ENCODE measurements at places on chromosomes 3 and 15.

- DNase-seq: no peak
Observed at GRCh38 chr15:100787567-100788417, 91.8 kb upstream of the ALDH1A3 start.

GRCh38 chr3:171561596-171562323 lies 101.6 kb upstream of the TNIK start:
- no peak for DNase-seq

- DNase-seq: no peak
Observed at GRCh38 chr3:167811031-167811430, 75.5 kb downstream of the SERPINI1 start.

DNA sequence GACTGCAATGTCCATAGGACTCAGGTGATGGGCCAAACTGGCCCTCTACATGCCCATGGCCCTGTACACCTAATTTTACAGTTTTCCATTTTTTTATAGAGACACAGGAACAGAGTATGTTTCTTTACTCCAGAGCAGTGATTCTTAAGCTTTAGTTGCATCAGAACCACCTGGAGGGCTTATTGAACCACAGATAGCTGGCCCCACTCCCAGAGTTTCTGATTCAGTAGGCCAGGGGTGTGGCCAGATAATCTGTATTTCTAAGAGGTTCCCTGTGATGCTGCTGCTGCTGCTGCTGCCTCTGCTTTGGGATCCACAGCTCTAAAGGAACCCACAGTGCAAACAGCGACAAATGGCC lies 5.1 kb downstream of the RBP1 start:
- no peak for DNase-seq

DNA sequence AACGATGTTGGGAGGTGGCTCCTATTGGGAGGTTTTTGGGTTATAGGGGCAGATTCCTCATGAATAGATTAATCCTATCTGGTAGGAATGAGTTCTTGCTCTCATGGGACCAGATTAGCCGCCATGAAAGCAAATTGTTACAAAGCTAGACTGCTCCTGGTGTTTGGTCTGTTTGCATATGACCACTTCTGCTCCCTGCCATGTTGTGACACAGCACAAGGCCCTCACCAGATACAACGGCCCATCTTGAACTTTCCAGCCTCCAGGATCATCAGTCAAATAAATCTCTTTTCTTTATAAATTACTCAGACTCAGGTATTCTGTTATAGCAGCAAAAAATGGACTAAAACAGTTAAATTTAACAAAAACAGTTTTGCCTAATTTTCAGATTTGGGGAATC lies 34.4 kb downstream of the TRIM42 start:
- no peak for DNase-seq

DNA sequence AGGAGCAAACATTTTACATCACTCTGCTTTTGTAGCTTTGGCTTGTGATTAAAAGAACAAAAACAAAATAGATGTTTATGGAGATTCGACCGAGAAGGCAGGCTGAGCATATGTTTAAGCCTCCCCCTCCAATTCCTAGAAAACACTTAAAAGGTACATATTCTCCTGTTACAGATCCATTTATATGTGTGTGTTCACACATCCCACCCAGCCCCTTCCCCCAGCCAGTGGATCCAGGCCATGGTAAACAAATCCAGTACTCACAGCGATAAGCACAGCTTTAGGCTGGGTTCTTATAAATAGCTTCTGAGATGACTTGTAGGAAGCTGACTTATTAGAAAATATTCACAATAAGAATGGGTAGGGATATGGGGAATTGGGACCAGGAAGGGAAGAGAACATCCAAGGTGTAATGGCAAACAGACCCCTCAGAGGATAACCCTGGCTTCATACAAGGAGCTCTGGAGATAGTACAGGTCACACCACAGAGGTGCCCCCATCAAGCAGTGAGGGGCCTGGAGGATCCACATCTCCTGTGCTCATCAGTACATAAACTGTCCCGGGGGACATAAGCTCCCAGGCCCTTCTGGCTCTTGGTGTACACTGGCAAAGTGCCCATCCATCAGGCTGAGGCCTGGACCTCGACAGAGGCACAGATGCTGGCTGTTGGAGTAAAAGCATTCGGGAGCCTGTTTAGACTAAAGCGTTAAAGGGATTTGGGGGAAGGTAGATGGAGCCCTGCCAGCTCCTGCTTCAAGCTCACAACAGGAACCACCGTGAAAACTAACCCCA lies 70.0 kb upstream of the UBE2E1 start:
- no peak for DNase-seq

DNA sequence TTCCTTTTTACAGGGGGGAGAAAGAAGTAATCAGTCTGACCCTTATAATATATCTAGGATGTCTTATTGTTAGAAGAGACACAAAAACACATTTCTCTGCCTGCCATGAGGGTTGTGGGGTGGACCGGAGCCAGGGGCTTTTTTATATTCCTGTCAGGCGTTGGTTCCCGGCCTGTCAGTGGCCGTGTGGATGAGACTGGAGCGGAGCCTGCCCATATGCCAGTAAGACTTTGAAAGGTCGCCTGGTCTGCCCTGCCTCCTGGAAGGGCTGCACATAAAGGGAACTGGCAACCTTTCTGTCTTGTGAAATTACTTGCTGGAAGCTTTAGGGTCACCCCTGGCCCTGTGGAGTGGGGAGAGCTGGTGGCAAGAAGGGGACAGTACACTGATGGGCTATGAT lies 34.7 kb downstream of the MAP3K13 start:
- DNase-seq: peak; percentile 11

Measured in caudate nucleus (tissue), 63 donors.